ENCODE measurements at places on chromosomes 5 and 9.

- no peak for DNase-seq
Measured at GRCh38 chr5:115579747-115580173, 22.5 kb downstream of the TICAM2 start.

- DNase-seq, result no peak
Measured at GRCh38 chr9:99855467-99856176, 33.9 kb downstream of the NR4A3 start.

DNA sequence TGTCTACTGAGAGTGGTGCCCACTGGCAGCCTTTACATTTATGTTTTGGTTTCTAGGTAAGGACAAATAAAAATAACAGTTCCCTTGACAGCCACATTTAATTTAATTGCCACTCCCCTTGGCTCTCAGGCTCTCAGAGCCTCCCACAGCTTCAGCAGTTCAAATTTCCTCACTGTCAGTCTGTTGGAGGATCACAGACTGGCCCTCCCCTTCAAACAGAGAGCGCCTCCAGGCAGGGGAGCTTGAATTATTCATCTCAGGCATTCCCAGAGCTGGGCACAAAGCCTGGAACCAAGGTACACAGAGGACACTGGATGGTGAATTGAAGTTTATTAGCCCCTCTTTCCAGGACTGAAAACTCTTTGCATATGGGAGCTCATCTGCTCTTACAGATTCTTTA, 407.7 kb downstream of the SPOCK1 start:
- no peak for DNase-seq

GRCh38 chr9:115633104-115633503, 515.1 kb upstream of the TNC start:
- peak; percentile 85 for DNase-seq

- DNase-seq, result no peak
Measured at GRCh38 chr9:105127863-105128220, 116.6 kb upstream of the SLC44A1 start.

DNA sequence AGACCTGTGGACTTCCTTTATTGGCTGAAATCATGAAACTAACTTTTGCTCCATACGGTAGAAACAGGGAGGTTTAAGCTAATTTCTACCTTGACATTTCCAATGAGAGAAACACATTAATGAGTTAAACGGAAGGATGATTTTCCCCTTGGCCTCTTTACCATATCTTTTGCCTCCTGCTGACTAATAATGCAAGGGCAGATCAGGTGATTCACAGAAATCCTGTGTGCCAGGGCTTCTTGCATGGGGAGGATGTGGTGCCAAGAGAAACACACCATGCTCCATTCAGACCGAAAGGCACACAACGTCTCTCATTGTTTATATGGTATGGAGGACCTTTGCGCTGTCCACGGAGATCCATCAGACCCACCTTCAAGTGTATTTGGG, 17.4 kb upstream of the PRLR start:
- no peak for DNase-seq

- no peak for DNase-seq
Measured at GRCh38 chr9:133741716-133742115, 3.6 kb upstream of the SARDH start.

DNA sequence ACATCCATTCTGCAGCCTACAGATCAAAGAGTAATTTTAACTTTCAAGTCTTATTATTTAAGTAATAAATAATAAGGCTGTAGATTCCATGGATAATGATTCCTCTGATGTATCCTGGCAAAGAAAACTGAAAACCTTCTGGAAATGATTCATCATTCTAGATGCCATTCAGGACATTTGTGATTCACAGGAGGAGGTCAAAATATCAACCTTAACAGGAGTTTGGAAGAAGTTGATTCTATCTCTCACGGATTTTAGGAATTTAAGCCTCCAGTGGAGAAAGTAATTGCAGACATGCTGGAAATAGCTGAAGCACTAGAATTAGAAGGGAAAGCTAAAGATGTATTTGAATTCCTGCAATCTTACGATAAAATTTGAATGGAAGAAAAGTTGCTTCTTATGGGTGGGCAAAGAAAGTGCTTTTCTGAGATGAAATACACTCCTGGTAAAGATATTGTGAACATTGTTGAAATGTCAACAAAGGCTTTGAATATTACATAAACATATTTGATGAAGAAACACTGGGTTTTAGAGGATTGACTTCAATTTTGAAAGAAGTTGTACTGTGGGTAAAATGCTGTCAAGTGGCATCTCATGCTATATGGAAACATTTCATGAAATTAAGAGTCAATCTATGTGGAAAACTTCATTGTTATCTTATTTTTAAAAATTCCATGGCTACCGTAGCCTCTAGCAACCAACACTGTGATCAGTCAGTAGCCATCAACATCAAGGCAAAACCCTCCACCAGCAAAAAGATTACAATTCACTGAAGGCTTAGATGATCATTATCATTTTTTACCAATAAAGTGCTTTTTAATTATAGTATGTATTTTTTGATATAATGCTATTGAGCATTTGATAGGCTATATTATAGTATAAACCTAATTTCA, 1141.0 kb downstream of the CDH12 start:
- DNase-seq, result no peak

GRCh38 chr5:138245717-138246116, 28.7 kb downstream of the GFRA3 start:
- no peak for DNase-seq

GRCh38 chr9:88477300-88477751, 57.7 kb upstream of the NXNL2 start:
- DNase-seq, result peak; percentile 91

DNA sequence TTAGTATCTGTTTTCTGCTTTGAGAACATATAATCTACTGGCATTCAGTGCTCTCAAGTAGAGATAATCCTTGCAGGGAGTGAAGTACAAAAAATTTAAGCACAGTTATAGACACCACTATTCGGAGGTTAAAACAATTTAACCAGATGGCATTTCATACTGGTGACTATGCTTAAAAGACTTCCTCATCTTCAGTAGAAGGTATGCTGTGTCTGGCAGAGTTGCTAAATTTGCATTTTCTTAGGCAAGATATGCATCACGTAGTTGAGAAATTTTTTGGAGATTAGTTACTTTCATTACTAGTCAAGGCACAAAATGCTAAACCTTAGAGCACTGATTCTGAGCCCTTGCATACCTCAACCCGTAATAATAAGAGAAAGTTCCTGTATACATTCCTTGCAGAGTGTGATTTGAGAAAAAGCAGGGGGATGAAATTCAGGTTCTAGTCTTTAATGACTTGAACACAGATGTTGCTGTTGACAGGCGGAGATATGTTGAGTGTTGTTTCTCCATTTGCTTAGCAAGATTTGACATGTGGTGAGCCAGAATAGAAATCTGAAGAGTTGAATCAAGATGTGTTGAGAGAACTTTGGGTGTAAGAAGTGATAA, 70.8 kb upstream of the STARD4 start:
- DNase-seq, result peak; percentile 77

DNA sequence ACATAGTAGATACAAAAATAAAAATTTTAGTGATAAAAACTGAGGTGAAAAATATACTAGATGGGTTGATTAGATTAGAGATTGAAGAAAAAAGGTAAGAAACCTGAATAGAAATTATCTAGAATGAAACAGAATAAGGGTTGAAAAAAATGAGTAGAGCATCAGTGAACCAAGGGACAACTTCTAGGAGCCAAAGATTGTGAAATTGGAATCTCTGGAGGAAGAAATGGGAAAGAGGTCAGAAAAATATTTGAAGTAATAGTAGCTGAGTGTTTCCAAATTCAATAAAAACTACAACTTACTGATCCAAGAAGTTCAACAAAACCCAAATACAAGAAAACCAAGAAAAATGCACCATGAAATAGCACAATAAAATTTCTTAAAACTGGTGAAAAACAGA, 116.6 kb upstream of the STARD4 start:
- DNase-seq, result peak; percentile 21

- DNase-seq, result no peak
Measured at GRCh38 chr5:33297760-33298216, 143.0 kb upstream of the TARS1 start.

DNA sequence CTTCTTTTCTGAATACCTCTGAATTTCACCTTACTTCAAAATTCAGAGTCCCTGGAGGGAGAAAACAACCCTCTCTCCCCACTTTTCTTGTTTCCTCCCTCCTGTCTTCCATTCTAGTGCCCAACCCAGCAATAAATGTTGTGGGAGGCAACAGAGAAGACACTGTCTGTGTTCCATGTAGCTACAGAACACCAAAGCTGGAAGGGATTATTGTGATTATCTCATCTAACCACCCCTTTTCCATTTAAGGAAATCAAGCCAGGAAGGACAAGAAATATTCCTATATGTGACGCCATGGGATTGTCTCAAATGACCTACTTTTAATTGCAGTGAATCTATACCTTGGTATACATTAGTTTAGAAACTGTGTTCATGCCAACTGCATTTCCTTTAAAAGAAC, 476.6 kb upstream of the TNC start:
- DNase-seq, result peak; percentile 10

DNA sequence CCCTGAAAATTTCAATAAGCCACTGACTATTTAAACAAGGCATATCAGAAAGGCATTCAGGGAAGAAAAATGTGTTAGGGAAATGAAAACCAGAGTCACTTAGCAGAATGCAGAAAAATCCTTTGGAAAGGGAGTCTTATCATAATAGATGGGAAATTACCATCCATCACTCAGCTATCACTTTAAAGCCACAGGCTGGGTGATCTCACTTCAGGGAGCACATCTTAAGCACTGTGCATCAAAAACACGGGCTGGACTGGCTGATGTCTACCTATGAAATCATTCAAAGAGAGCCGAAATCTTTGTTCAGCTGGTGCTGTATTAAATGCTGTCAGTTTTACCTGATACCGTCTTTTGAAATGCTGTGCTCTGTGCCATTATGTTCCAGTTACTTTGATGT, 73.5 kb downstream of the C9orf57 start:
- no peak for DNase-seq

GRCh38 chr9:34123682-34124081, 2.8 kb downstream of the DCAF12 start:
- no peak for DNase-seq

DNA sequence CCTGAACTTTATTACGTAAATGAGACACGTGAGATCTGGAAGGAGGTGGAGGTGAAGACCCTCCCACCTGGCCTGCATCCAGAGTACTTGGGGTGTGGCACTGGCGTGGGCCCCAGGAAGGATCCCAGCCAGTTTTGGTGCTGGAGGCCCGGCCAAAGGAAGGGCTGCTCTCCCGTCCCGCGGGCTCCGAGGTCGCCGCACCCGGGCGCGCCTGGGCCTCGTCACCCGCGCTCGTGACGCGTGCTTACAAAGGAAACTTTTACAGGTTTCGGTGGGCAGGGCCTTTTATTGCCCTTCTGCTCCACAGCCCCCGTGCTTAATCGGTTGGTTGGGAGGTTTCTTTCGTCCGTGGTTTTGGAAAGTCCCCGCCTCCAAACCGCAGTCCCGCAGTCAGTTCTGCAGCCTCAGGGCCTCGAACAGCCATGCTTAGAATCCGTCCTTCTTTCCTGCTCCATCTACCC, 29.2 kb downstream of the CDKN2A start:
- DNase-seq, result peak; percentile 41

GRCh38 chr5:138287246-138287645, 12.8 kb upstream of the GFRA3 start:
- no peak for DNase-seq

- no peak for DNase-seq
Measured at GRCh38 chr9:35335164-35335563, 154.7 kb upstream of the RUSC2 start.

DNA sequence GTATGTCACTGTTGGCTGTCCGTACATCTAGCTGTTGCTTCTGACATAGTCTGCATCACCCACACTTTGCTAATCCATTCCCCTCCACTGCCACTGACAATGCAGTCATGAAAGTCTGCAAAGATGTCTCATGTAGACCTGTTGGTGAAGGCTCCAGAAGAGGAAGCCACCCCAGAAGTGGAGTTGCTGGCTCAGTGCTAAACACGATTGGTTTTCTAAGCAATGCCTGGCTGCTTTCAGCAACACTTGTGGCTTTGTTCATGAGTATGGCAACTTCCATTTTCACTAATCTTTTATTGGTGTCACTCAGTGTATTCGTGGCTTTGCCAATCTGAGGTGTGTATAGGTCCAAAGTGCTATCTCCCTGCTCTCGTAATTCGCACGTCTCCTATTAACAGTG, 288.1 kb downstream of the GADD45G start:
- DNase-seq, result no peak

DNA sequence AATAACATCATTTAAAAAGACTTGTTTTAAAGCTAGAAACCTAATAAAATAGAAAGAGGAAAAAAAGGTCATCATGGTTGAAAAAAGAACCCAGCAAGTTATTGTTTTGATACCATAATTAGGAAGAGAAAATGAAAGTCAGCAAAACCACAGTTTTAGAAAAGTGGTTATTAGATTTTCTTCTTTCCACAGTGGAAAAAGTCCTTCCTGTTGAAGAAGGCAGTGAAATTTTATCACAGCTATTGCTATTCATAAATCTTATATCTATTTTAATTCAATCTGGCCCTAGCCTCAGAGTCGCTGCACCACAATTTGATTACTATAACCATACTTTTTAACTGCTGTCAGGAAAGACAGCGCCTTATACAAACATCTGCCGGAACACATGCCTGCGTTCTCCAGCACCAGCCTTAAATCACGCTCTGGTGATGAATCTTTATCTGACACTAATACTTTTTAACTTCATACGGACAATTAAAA, 60.3 kb downstream of the MAPKAP1 start:
- DNase-seq, result no peak

GRCh38 chr5:169875731-169876130, 104.6 kb downstream of the INSYN2B start:
- no peak for DNase-seq

DNA sequence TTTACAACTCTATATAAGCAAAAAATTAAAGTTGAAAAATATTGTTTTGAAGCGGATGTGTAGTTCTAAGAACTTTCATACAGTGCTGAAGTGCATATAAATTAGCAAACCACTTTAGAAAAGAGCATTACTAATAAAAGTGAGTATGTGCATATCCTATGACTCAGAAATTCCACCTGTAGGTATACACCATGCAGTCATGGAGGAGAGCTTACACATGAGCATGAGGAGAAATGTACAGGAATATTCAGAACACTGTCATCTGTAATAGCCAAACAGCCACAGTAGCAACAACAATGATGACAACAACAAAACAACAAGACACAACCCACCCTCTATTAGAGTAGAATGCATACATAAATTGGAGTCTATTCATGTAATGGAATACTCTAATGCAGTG, 138.2 kb upstream of the ARRDC3 start:
- no peak for DNase-seq

DNA sequence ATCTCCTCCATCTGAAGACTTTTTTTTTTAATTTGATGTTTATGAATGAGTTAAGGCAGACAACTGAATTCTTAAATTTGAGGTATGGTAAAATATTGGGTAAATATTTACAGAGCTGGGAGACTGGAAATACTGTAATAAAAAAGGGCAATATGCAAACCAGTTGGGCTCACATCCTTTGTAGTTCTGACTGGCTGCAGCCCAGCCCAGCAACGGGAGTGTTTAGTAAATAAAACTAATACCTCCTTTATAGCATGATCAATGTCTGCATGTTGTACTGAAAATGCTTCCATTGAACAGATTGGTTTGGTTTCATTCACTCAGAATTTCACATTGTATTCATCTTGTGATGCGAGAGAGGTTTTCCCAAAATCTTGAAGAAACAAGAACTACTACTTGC, 365.0 kb downstream of the DMRT2 start:
- no peak for DNase-seq

GRCh38 chr5:175715627-175716522, 58.0 kb downstream of the HRH2 start:
- no peak for DNase-seq

GRCh38 chr9:75604661-75605060, 285.8 kb upstream of the PCSK5 start:
- DNase-seq, result no peak
